ENCODE measurements at places on chromosomes 7 and 10.

- DNase-seq = no peak
These were observed 15.7 kb downstream of the JCAD start for GRCh38 chr10:30043476-30044270.

DNA sequence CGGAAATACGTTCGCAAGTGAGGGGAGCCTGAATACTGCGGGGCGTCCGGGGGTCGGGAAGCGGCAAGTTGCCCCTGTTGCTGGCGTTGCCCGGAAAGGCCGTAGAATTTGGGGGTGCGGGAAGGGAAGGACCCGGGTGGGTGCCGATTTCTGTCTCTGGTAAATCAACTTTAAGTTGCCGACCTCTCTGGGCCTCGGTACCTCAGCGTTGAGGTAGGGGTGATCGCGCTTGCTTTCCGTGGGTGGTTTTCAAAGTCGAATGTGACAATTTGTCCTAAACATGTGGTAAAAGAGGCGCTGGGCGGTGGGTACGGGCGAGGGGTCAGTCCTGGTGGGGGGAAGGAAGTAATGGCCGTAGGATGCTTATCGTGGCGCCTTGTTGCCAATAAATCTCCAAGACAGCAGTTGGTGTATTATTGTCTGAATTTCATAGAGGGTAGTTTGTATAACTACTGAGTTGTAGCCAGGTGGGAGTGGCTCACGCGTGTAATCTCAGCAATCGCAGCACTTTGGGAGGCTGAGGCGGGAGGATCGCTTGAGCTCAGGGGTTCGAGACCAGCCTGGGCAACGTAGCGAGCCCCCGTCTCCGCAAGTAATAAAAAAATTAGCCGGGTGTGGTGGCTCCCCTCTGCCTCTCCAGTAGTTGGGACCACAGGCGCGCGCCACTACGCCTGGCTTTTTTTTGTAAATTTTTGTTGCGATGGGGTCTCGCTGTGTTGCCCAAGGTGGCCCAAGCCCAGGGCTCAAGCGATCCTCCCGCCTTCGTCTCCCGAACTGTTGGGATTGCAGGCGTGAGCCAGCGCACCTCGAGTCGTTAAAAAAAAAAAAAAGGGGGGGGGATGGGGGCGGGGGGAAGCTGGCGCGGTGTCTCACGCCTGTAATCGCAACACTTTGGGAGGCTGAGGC, 644 bp downstream of the BUD23 start:
- DNase-seq = no peak

GRCh38 chr10:123562811-123563580, 103.2 kb upstream of the GPR26 start:
- no peak for DNase-seq

DNA sequence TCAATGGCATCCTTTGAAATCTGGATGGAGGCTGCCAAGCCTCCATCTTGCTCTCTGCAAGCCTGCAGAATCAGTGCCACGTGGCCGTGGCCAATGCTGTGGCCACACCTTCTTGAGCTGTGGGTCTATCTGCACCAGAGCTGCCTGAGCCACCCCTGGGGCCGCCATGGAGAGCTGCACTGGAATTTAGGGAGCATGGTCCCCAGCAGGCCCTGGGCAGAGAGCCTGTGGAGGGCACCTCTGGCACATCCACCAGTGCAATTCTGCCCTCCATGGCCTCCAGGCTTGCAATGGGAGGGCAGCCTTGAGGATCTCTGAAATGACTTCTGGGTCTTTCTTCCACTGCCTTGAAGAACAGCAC, 55.6 kb upstream of the NKX6-2 start:
- DNase-seq = no peak

Data from pons (tissue), 1 donor.